ENCODE measurements at places on chromosomes 2 and 18. TPM values are rescaled to one million over a fixed set of nuclear protein-coding genes. Genes with fewer than 3 reads are reported as not detected.

LIPT1 gene
- 12.5 TPM for total RNA-seq

- DNase-seq, result no peak
These were observed 36.0 kb downstream of the PPP4R3B start for GRCh38 chr2:55581435-55581834.

- DNase-seq, result no peak
These were observed 65.7 kb upstream of the CTAGE1 start for GRCh38 chr18:22483407-22483806.

GRCh38 chr2:232839411-232840079 lies 30.5 kb upstream of the SNORC start:
- DNase-seq, result no peak

DNA sequence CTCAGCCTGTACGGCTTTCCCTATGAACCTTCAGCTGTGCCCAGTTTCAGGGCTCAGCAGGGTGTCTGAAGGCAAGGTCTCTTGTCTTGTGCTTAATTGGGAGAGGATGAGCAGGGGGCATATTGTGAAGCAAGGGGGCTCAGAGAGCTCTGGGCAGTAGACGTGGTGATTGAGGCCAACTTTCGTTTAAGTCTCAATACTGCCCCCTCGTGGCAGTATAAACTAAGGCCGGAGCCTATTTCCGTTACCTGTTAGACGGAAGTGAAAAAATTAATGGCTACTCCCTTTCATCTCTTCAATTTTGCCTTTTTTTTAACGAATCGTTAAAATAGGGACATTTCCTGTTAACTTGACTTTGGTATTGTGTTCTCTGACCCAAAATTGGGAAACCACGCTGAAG lies 193.4 kb downstream of the TDRD15 start:
- DNase-seq, result no peak

- DNase-seq, result no peak
These were observed 818.2 kb downstream of the SATB2 start for GRCh38 chr2:198639580-198639979.

DNA sequence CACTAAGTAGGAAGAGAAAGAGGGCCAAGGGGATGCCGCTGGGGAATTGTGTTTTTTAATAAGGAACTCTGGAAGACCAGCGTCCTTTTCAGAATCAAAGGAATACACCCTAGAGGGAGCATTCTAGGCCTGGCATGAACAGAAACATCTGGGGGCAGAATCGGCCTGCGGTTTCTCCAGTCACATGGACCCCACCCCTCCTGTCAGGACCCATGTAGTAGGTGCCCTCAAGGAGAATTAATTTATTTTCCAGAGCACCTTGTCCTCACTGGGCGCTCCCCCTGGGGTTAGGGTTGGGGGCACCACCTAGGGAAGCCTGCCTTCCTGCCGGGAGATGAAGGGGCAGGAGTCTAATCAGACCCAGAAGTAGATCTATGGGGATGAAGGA lies 44.2 kb downstream of the TMEM37 start:
- no peak for DNase-seq

GRCh38 chr18:12271376-12272235 lies 17.4 kb downstream of the CIDEA start:
- DNase-seq, result peak; percentile 23

All from CD4-positive, alpha-beta T cell (primary cell).